ENCODE measurements at places on chromosomes 5 and 9.

- DNase-seq = no peak
Observed at GRCh38 chr9:28234133-28234893, 661.0 kb upstream of the C9orf72 start.

DNA sequence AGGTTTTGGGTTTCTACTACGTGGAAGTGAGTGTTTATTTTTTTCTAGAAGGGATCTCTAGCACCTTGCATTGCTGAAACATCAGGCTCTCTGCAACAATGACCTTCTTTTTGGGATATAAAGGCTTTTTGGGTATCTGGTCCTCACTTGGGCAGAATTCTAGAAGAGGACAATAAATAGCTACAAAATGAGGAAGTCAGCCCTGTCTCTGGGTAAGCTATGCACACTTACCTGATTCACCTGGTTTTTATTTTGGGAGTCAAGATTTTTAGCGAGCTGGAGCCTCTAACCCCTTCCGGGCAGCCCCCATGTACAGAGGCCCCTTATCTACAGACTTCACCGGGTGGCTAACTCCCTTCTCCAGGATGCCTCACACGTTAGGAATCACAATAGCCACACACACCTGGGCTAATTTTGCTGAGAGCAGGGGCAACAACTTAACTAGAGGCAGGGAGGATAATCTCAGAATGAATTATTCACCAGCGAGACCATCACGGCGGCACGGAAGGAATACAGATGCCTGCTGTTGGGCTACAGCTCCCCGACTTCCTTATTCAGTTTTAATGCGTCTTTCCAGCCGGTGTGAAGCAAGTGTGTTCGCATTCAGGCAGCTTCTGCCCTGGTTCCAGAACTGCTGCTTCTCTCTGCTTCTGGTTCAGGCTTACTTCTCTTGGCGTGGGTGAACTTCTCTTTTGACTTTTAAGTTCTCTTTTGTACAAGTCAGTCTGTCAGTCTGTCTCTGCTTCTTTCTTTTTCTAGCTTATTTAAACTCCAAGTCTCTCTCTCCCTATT, 341.0 kb upstream of the PANK3 start:
- no peak for DNase-seq

GRCh38 chr9:27073841-27074728, 34.9 kb upstream of the TEK start:
- no peak for DNase-seq

DNA sequence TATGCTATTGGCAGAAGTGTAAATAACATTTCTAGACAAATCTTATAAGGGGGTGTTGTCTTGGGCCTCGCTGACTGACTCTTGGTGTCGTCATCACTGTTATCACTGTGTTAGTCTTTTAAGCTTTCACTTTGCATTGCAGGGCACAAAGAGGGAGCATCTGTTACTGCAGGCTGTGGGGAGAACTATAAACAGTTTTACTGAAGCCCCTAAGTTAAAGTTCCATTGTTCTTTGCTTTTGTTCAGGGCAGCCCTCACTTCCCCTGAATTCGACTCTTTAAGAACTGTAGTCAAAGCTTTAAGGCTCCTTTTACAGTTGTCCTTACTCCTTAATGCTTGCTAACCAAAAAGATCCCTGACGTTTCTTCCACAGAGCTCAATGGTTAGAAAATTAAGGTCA, 605.0 kb downstream of the RAB3C start:
- DNase-seq = no peak

DNA sequence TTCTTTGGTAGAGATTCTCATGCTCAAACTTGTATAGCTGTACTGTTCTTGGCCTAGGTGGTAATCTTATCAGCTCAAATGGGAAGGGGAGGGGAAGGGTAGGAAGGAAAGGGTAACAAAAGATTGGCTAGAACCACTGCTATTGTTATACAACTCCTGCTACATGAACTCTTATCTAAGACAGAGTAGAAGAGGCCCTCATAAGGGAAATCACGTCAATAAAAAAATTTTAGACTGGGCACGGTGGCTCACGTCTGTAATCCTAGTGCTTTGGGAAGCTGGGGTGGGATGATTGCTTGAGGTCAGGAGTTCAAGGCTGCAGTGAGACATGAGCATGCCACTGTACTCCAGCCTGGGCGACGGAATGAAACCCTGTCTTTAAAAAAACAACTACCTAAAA, 15.9 kb downstream of the STOM start:
- DNase-seq = no peak

- no peak for DNase-seq
Observed at GRCh38 chr5:59361454-59361853, 532.1 kb downstream of the PDE4D start.

DNA sequence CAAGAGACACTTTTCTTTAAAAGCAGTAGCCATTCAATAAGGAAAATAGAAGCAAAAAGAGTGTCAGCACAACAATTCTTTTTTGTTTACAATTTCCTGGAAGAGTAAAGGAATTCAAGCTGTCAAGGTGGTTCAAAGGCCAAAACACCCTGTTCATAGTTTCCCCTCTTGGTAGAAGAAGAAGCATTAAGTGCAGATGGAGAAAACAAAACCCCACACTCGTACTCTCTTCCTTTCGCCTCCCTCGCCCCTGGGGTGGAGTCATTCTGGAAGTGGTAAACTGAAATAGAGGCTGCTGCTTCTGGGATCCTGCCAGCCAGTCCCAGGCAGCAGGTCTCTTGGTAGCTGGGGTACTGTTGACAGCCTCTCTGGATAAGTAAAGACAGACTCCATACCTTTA, 105.0 kb downstream of the ANKRD55 start:
- DNase-seq = no peak

- no peak for DNase-seq
Observed at GRCh38 chr9:96556701-96557461, 62.8 kb downstream of the CDC14B start.

DNA sequence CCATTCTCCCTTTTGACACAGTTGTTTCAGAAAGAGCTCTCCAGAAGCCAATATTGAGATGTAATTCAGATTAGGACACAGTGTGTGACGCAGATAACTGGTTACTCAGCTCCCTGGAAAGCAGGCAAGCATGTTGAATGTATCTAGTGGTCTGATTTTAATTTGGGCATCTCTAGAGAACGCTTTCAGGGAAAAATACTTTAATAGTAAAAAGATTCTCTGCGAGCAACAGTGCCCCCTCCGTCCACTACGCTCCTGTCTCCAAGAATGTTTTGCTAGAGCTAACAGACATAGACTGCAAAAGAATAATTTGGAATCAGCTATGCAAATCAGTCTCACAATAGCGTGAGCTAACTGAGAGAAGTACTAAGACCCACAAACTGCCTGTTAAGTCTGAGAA, 23.3 kb downstream of the CFAP90 start:
- no peak for DNase-seq

DNA sequence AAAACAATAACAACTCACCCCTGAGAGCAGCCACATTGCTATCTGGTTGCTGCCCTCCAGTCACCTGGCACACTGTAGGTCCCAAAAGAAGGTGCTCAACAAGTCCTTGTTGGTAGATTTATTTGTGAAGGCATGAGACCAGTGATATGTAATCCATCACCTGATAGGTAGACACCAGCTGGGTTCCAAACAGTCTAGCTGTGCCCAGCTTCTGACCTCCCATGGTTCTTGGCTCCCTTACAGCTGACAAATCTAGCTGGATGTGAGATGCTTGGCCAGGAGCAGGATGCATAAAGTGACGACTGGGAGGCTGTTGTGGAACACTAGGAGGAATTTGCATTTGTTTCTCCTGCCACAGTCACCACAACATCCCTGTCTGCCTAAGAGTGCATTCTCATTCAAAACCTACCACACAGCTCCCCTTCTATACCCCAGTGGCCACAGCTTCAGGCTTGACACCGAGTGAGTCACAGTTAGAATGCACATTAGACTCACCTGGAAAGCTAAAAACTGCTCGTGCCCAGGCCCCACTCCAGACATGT, 7.8 kb upstream of the VLDLR start:
- no peak for DNase-seq

DNA sequence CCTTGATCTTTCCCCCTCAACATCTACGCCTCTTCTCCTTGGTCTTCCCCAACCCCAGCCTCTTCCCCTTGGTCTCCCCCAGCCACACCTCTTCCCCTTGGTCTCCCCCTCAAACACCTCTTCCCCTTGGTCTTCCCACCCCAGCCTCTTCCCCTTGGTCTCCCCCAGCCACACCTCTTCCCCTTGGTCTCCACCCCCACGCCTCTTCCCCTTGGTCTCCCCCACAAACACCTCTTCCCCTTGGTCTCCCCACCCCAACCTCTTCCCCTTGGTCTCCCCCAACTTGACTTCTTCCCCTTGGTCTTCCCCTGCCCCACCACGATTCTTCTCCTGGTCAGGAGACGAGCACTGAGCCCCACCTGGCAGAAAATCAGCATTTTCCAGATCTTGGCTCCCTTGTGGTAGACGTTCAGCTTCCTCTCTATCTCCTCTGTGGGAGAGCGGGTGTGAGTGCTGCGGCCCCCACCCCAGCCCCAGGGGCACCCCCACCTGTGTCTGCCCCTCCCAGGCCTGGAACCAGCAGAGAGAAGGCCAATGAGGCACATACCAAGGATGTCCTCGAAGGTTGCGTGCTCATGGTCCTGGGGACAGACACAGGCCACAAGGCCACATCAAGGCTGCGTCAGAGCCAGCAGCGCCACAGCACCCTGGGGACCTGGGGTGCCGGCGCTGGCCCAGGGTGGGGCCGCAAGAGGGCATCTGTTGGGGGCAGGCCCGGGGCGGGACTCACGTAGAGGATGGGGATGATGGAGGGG, 7.0 kb downstream of the NSMF start:
- no peak for DNase-seq

DNA sequence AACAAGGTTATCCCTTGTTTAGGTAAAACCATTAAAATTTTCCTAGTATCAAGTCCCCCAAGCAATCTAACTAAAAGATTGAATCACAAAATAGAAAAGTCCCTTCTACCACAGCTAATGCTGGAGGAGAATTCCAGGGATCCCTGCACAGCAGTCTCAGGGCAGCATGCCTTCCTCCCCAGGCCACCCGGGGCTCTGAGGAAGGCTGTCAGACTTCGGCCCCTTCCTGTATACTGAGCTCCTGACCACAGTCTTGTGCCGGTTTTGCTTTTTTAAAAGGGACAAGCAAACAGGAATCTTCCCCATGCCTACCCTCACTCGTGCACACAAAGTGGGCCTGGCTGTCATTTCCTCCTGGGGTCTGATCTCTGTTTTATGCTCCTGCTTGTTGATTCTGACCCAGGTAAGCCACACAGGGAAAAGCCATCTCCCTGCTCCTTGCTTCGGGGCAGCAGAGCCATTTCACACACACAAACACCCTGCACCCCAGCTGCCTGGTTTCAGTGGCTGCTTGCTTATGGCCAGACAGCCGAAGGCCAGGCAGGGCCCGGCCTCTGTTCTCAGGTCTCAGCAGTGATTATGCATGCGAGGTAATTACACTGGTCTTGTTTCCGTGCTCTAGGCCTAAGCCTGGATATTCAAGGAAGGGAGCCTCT, 211.9 kb downstream of the NXNL2 start:
- DNase-seq = no peak

- no peak for DNase-seq
Observed at GRCh38 chr9:93045521-93045920, 13.0 kb upstream of the SUSD3 start.

GRCh38 chr5:180782748-180783147, 19.9 kb downstream of the MGAT1 start:
- DNase-seq = no peak

DNA sequence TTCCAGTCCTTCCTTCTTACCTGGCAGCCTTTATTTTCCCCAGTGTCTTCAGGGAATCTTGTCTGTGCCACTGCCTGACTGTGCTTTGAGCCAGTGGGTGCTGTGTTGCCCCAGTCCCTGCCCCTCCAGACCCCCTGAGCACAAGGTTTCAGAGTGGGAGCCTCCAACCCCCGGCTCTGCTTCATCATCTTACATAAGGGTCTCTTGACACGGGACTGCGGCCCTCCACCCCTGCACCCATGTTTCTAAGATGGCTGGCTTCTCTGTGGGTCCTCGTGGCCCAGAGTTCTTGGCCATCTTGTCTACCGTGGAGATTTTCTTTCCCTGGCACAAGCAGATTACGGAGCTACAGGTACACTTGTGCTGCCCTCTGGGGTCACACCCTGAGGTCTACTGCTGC, 194.1 kb downstream of the CACNA1B start:
- no peak for DNase-seq

- DNase-seq = no peak
Observed at GRCh38 chr5:50863534-50864170, 197.2 kb downstream of the PARP8 start.

DNA sequence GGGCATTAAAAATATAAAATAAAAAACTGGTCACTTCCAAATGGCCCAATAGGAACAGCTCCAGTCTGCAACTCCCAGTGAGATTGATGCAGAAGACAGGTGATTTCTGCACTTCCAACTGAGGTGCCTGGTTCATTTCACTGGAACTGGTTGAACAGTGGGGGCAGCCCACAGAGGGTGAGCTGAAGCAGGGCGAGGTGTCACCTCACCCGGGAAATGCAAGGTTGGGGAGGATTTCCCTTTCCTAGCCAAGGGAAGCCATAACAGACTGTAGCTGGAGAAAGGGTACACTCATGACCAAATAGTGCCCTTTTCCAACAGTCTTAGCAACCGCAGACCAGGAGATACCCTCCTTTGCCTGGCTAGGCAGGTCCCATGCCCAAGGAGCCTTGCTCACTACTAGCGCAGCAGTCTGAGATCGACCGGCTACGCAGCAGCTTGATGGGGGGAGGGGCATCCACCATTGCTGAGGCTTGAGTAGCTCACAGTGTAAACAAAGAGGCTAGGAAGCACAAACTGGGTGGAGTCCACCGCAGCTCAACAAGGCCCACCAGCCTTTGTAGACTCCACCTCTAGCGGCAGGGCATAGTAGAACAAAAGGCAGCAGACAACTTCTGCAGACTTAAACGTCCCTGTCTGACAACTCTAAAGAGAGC, 12.7 kb downstream of the RLN1 start:
- DNase-seq = no peak

DNA sequence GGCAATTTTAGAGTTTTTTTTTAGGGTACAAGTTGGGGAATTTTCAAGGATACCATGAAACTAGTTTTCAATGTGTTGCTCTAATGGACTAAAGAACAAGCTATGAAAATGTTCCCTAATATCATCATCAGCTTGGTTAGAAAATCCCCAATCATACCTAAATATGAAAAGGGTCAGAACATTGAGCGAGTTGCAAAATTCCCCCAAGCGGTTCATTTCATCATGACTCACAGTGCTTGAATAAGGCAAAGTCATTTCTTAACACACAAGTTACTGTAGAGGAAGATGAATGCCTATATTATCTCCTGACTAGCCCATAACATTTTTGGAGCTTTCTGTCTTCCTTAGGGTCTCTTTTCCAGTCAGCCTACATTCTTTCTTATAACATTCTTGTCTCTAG, 62.7 kb downstream of the ST8SIA4 start:
- no peak for DNase-seq

GRCh38 chr5:117327511-117327910, 752.9 kb upstream of the SEMA6A start:
- DNase-seq = no peak

- no peak for DNase-seq
Observed at GRCh38 chr5:171152382-171152781, 156.7 kb upstream of the TLX3 start.

- no peak for DNase-seq
Observed at GRCh38 chr5:129042306-129042705, 52.2 kb upstream of the ISOC1 start.

DNA sequence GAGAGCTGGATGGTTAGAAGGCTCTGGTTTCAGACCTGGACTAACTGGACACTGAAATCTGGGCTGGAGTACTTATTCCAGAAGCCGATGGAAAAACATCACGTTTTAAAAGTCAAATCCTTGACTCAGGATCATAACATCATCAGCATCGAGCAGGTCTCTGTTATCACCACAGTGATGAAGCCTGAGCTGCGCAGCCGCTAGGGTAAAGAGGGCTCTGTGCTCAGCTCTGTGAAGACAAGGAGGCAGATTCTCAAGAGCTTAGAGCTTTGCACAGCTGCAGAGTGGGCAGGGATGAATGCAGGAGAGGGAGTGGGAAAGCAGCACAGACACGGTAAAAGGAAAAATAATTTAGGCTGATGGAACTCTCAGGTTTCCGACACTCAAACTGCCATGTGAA, 208.8 kb upstream of the TAS2R1 start:
- DNase-seq = no peak

All from epithelial cell of proximal tubule (primary cell).